Activated T-cell treated with anti-CD3 and anti-CD28 coated beads, Interleukin-2, amount 50 U/mL, for 72 hours (primary cell): ENCODE measurements at places on chromosomes 7 and 10.

DNA sequence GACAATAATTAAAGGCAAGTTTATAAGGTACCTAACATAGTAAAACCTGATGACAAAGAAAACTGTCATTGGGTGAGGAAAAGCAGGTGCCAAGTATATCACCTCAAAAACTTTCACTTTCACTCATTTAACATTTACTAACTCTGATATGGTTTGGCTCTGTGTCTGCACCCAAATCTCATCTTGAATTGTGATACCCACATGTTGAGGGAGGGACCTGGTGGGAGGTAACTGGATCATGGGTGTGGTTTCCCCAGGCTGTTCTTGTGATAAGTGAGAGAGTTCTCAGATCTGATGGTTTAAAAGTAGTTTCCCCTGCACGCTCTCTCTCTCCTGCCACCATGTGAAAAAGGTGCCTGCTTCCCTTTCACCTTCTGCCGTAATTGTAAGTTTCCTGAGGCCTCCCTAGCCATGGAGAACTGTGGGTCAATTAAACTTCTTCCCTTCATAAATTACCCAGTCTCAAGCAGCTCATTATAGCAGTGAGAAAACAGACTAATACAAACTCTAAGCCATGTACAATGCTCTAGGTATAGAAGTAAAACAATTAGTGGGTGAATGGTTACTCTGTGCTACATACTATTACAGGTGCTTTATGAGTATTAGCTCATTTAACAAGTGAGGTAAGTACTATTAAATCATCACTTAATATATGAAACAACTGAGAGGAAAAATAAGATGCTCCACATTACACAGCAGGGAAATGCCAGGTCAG is 199.0 kb downstream of the CHCHD3 start:
- DNase-seq, result peak; percentile 54

DNA sequence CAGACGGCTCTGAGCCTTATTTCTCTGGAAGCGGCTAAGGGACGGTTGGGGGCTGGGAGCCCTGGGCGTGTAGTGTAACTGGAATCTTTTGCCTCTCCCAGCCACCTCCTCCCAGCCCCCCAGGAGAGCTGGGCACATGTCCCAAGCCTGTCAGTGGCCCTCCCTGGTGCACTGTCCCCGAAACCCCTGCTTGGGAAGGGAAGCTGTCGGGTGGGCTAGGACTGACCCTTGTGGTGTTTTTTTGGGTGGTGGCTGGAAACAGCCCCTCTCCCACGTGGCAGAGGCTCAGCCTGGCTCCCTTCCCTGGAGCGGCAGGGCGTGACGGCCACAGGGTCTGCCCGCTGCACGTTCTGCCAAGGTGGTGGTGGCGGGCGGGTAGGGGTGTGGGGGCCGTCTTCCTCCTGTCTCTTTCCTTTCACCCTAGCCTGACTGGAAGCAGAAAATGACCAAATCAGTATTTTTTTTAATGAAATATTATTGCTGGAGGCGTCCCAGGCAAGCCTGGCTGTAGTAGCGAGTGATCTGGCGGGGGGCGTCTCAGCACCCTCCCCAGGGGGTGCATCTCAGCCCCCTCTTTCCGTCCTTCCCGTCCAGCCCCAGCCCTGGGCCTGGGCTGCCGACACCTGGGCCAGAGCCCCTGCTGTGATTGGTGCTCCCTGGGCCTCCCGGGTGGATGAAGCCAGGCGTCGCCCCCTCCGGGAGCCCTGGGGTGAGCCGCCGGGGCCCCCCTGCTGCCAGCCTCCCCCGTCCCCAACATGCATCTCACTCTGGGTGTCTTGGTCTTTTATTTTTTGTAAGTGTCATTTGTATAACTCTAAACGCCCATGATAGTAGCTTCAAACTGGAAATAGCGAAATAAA is 175.5 kb downstream of the RNF216 start:
- DNase-seq, result no peak

- DNase-seq, result peak; percentile 58
These were observed 620.4 kb downstream of the GALNT17 start for GRCh38 chr7:71752171-71752935.

DNA sequence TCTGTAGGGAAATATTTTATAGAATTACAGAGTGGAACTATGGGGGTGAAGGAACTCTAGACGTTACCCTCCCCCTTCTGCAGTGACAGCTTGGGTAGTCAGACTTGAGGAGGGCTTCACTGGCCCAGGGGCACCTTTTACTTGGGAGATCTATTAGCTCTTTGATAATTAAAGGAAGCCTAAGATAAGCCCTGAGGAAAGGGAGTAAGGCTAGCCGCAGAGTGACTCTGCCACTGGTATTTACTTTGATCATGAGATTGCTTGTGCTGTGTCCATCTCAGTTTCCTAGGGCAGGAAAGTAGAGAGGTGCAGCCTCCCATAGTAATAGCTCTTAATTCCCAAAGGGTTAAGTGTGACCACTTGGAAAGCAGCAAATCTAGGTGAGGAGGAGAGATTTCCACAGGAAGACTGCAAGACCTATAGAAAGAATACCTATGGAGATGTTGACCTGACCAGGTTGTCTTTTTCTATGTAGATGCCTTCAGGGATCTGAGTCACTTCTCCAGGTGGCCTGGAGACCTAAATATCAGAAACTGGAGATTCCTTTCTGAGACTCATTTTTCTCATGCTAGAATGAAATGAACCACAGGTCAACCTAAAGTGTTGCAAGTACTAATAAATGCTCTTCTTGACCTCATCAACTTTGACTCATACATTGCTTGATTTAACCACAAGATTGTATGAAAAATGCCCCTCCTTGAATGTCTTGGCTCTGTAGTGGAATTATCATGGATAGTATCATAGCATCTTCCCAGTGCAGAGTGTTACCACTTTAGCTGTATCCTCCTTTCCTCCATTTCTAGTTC is 447.3 kb upstream of the GHITM start:
- DNase-seq, result no peak

- no peak for DNase-seq
These were observed 405 bp upstream of the ENTPD1 start for GRCh38 chr10:95755511-95756004.

GRCh38 chr10:4687397-4687796 is 138.6 kb upstream of the AKR1E2 start:
- no peak for DNase-seq

DNA sequence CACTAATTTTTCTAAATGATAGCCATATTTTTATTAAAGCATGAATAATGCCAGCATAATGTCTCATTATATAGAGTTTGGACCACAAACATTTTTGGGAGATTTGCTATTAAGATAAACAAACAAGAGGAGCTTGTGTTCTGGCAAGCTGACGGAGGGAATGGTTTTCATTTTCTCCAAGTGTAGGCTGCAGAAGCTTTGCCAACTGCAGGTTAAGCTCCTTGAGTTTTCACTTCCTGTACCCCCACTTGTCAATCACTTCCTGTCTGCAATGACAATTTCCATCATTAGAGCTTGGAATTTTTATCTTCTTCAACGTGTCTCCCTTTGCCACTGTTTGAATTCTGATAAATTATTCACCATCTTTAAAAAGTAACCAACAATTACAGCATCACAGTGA is 13.4 kb downstream of the EBF3 start:
- DNase-seq, result no peak

DNA sequence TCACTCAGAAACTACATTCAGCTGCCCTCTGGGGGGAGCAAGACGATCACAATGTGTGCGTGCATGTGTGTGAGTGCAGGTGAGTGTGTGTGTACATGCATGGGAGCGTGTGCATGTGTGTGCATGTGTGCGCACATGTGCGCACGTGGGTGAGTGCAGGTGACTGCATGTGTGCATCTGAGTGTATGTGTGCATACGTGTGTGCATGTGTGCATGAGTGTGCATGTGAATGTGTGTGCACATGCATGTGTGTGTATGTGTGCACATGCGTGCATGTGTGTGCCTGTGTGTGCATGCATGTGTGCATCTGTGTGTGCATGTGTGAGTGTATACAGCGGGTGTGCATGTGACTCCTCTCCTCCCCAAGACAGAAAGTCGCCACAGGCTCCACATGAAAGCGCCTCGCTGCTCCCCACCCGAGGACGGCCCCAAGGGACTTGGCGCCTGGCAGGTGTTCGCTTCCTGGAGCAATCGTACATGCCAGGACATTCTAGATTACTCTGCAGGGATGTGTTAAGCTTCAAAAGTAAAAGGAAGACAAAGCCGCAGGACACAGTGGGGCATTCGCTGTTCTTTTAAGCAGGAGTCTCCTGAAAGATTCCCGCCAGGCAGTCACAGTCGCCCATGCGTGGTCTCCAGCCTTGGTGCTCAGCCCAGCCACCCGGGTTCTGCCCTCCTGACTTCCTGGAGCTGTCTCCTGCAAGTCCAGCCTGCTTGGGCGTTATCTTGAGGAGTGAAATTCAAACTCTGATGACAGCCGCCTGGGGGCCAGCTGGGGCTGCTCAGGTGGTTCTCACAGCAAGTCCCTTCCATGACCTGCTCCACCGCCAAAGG is 42.0 kb upstream of the ADGRA1 start:
- DNase-seq, result no peak

- no peak for DNase-seq
These were observed 34.3 kb downstream of the ABLIM1 start for GRCh38 chr10:114623661-114624294.

DNA sequence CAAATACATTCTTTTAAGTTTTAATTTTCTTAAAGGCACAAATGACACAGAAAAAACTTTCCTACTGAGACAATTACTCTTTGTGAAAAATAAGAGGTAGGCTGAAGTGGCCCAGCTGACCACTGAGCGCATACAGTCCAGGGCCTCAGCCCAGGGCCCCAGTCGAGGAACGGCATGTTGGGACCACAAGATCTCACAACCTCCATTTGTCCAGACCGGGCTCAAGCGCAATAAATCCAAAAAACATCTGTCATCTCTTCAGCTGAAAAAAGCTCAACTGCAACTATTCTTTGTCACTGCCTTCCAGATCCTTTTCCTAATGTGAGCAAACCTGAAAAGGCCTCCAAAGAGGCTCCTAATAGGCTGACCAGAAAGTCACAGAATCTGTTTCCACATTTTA is 165.8 kb downstream of the SRPK2 start:
- DNase-seq, result no peak

GRCh38 chr7:79319369-79319768 is 134.1 kb downstream of the MAGI2 start:
- DNase-seq, result no peak
